ENCODE measurements at places on chromosomes 3 and 15.

GRCh38 chr15:45129651-45130129 is at the start of the genes DUOX1 and DUOXA1:
Gene DUOX1 (plus strand): TSS chr15:45129994. CDS start chr15:45131967, 1,973 bp downstream.
Gene DUOXA1 (minus strand): TSS chr15:45129879. CDS start chr15:45123014, 6,865 bp downstream.
- DNase-seq: peak; percentile 44

- DNase-seq: no peak
Observed at GRCh38 chr3:43046583-43046982, 59.3 kb downstream of the POMGNT2 start.

DNA sequence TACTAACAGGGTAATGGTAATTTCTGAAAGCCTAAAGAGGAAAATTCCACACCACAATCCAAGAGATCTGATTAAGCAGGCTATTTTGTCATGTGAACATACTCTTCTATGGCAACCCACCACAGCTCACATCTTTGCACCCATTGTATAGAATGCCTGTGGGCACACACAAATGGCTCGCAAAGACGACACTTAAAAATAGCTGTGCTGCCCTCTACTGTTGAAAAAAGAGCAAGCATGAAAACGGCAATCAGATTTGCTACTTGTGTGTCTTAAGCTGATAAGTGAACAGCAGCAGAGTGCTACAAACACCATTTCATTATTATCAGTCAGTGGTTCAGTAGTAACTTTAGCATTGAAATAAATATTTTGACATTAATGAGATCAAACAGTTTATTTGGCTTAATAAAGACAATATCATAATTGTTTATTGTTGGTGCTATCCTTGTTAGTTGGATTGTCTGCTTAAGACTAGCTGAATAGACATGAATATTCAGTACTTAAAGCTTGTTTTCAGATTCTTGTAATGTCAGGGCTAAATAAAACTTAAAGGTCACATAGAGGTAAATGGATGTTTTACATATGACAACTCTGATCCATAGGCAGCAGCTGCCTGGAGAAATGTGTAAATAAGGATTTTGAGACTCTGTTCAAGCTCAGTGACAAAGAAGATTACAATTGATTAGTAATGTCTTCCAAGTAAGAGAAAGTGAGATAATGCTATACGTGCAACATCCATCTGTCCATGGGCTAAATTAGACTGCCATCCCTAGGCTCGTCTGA is 199.1 kb downstream of the LRRN1 start:
- no peak for DNase-seq

DNA sequence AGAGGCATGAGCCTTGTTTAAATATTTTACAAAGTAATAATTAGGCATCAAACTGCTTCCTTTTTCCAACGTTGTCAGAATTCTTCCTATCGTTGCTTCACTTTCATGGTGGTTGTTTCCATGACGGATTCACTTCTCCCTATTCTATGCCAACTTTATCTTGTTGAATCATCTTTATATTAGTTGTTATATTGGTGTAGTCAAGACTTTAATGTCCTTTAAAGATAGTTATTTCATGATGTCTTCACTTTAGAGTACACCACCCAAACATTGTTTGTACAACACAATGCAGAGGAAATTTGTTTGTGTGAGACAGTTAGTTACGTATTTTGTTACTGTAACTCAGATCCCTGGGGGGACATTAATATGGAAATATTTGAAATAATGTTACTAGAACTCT is 61.9 kb downstream of the CRYBG3 start:
- DNase-seq: no peak

- no peak for DNase-seq
Observed at GRCh38 chr15:47516972-47517371, 200.3 kb upstream of the SEMA6D start.

DNA sequence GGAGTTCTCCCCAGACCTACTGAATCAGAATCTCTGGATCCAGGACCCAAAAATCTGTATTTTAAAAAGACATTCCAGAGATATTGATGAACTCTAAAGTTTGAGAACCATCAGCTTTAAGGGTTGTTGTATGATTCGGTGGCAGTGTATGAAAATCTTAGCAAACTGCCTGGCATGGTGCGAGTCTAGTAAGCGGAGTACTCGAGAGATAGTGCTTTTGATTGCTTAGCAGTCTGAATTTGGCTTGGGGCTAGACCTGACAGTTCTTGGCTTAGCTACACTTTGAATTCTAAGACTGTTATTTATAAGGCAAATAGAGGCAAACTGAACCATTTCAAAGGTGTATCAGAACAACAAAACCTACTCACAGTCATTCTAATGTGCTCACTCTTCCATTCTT is 329.0 kb downstream of the LPP start:
- no peak for DNase-seq

DNA sequence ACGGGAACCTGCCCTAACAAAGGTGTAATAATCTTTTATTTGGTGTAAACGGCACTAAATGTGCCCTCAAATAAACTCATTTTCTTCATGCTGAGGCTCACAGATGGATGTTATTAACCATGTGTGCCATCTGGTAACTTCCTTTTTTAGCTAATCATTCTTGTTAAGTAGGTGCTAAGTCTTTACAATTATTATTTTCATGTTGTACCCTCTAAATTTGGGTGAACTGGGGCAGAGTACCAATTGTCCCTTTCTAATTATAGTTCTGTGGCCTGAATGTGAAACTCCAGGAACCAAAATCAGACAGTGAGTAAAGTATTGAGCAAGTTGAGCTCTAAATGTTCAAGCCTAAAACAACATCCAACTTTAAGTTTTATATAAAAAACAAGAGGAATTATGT is 220.7 kb upstream of the CADM2 start:
- no peak for DNase-seq

- DNase-seq: no peak
Observed at GRCh38 chr3:127787071-127787490, 35.2 kb downstream of the MGLL start.

- DNase-seq: peak; percentile 85
Observed at GRCh38 chr15:31365655-31366127, 39.1 kb downstream of the KLF13 start.

GRCh38 chr15:65873256-65873655 is 4.0 kb downstream of the RAB11A start:
- no peak for DNase-seq

GRCh38 chr3:25573386-25574171 is 91.1 kb downstream of the TOP2B start:
- DNase-seq: no peak

DNA sequence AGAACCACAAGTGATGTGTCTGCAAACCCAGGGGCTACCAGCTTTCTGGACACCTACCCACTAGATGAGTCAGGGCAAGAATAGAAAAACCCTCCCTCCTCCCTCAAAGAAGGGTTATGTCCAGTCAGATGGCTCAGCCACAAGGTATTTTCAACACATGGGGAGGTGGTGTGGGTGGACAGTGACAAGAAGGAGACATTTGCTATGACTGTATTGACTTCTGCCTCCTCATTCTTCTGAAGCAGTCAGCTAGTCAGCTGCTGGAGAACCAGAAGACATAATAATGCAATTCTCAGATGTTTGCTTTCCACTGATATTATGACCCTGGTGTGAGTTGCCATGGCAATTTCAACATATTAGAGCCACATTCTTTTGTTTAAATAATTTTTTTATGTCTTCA is 66.7 kb upstream of the GOLGA8B start:
- no peak for DNase-seq

GRCh38 chr3:44865272-44866035 is 3.7 kb downstream of the TMEM42 start:
- DNase-seq: no peak

GRCh38 chr3:19540464-19540863 is 392.2 kb downstream of the KCNH8 start:
- DNase-seq: no peak

DNA sequence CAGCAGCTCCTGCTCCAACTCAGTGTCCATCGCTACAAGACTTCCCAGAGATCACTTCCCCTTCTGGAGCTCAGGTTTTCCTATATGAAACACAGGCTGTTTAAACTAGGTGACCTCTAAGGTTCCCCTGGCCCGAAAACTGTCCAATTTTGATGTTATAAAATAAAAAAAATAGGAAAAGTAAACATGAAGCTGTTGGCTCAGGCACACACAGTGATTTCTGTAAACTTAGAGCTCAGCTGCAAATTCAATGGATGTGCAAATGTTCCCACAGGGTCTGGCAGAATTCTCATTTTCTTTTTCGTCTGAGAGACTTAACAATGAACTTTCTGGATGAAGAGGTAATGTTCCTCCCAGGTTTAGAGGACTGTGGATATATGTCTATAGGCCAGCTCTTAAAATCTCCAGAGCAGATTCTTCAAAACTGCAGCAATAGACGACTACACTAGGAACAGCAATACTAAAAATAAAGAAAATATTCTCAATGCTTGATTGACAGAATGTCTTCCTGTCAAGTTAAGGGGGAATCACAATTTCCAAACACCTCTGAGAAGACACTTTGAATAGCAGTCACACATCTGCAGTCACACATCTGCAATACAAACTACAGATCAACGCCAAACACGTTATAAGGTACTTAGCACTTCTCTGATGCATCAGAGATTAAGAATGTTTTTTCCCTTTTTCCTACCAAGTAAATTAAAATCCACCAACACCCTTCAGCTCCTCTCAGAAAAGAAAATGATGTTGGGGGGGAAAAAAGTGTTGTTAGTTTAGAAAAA is 2.8 kb downstream of the NUP210 start:
- DNase-seq: no peak

GRCh38 chr15:89785064-89785773 is 9.1 kb downstream of the MESP2 start:
- DNase-seq: no peak

- DNase-seq: peak; percentile 32
Observed at GRCh38 chr15:63605036-63605435, 7.8 kb downstream of the FBXL22 start.

- DNase-seq: no peak
Observed at GRCh38 chr15:33425142-33425541, 114.4 kb downstream of the RYR3 start.

DNA sequence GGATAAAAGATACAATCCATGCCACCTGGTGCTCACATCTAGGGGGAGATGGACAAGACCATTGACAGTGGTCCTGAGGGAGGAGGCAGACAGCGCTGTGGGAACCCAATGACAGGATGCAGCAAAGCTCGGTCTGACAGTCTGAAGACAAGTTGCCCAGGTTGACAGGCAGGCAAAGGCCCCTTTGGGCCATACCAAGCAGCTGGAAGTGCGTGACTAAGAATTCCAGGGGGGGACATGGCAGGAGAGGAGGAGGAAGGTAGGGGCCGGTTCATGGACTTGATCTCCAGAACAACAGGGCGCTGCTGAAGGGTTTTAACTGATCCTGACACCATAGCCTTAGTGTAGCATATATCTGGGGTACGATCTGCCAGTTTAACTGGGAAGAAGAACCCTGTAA is 83.4 kb downstream of the RPLP1 start:
- DNase-seq: no peak

GRCh38 chr3:162938083-162938482 is 1441.5 kb downstream of the OTOL1 start:
- no peak for DNase-seq

DNA sequence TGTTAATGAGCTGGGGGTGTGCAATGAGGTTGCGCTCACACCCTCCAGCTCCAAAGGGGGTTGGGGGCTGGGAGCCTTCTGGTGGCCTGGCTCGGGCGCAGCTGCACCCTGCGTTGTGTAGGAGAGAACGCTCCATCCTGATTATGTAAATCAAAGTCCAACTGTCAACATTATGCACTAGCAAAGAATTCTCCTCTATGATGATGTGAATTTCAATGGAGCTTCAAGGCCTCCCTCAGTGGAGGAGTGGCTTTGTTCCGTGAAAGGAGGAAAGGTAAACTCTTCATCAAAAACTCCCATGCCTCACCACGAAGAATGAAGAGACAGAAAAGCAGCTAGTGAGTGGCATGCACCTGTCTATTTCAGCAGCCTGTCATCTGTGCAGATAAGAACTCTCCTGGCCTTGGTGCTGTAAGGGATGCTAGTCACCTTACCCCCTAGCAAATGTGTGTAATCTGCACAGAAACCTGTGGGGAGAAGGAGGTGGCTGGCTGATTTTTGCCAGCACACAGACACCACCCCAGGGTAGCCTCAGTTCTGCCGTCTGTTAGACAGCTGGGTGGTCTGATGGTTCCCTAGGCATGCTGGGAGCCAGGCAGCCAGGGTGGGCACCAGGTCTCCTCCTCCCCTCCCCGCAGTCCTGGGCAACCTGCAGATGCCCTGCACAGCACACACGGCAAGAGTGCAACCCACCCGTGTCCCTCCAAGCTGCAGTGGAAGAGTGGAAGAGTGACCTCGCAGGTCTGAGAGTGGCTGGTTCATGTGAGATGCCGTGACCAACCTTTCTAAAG is 47.0 kb upstream of the TRPM1 start:
- no peak for DNase-seq

DNA sequence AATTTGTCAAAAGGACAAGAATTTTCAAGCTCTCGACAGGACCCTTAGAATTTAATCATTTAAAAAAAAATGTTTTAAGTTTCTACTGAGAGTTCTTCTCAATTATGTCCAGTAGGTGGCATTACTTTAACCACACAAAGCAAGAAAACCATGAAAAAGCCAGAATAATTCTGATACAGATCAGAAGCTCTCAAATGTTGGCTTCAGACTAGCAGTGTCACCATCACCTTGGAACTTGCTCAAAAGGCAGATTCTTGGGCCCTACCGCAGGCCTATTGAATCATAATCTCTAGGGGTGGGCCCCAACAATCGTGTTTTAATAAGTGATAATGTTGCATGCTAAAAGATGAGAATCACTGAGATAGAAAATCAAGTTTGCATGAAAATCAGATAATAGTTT is 99.5 kb upstream of the KCNMB2 start:
- DNase-seq: no peak

GRCh38 chr15:38930851-38931572 is 366.4 kb upstream of the RASGRP1 start:
- no peak for DNase-seq

- no peak for DNase-seq
Observed at GRCh38 chr3:54376939-54377578, 254.7 kb downstream of the CACNA2D3 start.

- DNase-seq: no peak
Observed at GRCh38 chr3:71873093-71873611, 88.2 kb upstream of the PROK2 start.

DNA sequence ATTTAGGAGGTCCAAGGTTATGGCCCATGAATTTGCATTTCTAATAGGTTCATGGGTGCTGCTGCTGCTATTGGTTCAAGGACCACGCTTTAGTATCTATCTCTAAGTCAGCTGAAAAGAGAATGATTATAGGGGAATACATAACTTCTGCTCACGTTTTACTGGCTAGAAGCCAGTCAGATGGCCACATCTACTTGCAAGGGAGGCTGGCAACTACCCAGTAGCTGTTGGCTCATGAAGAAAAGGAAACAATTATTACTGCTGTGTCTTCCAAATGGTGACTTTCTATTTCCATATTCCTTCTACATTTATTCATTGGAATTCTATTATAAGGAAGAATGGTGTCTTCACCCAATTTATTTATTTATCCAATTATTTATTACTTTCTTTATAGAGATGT is 54.2 kb downstream of the SLC25A36 start:
- DNase-seq: no peak

- peak; percentile 44 for DNase-seq
Observed at GRCh38 chr3:169668957-169669741, 5.6 kb upstream of the MECOM start.

GRCh38 chr3:184110316-184110725 is 13.5 kb downstream of the HTR3E start:
- DNase-seq: no peak

All from activated naive CD4-positive, alpha-beta T cell treated with anti-CD3 and anti-CD28 coated beads, Interleukin-2, amount 50 U/mL, for 16 hours (primary cell).